Retinal pigment epithelial cell (primary cell): ENCODE measurements at places on chromosomes 2 and 18.

DNA sequence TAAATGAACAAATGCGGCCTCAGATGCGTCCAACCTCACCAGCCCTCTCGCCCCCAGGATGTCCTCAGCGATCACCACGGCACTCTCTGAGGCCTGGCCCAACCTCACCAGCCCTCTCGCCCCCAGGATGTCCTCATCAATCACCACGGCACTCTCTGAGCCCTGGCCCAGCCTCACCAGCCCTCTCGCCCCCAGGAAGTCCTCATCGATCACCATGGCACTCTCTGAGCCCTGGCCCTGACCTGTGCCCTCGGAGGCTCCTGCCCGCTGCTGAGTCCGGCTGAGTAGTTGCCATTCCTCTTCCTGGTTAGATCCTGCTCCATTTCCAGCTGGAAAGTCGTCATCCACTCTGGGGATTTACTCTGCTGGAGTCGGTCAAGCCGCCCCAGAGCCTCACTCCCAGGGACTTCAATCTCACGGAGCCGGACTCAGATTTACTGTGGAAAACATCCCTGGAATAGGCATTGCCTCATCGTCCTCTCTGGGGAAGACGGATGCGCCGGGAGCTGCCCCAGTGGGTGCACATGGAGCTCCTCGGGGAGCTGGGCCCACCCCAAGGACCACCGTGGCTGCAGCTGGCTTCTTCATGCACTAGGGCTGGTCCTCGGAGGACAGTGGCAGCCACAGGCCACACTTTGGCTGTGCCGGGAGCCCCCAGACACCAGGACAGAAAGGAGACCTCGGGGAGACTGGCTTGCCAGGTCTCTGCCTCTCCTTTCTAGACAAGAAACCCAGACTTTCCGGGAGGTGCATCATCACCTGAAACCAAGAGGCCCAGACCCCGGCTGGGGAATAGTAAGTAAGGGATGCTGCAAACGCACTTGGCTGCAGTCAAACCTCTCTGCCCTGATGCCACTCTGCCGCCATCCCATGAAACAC, 230.6 kb downstream of the EIPR1 start:
- DNase-seq: no peak

- DNase-seq: no peak
Measured at GRCh38 chr2:109272461-109272860, 143.5 kb downstream of the SH3RF3 start.

DNA sequence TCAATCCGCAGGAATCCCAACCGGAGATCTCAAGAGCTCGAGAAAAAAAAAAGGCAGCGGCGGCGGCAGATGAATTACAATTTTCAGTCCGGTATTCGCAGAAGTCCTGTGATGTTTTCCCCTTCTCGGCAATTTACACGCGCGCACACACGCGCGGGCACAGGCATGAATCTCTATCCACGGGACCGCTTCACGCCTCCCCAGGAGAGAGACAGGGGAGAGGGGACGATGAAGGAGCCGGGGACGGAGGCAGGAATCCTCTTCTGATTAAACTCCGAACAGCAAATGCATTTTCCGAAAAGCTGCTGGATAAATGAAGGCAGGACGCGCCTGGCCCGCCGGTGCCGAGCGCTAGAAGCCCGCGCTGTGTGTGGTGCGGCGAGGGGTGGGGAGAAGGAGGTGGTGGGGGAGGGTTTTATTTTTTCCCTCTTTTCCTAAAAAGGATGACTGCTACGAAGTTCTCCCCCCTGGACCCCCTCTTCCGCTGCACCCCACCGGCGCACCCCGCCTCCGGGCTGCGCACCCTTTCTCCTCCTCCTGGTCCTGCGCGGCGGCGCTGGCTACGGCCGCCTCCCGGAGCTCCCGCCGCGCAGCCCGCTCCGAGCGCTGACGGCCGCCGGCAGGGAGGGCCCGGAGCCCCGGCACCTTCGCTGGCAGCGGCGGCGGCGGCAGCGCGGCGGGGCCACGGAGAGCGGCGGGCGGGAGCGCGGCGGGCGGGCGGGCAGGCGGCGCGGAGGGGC, at the start of gene BCL2:
Gene BCL2 (minus strand): TSS at position 387 of the 740 bp plus-strand sequence.
- no peak for DNase-seq

DNA sequence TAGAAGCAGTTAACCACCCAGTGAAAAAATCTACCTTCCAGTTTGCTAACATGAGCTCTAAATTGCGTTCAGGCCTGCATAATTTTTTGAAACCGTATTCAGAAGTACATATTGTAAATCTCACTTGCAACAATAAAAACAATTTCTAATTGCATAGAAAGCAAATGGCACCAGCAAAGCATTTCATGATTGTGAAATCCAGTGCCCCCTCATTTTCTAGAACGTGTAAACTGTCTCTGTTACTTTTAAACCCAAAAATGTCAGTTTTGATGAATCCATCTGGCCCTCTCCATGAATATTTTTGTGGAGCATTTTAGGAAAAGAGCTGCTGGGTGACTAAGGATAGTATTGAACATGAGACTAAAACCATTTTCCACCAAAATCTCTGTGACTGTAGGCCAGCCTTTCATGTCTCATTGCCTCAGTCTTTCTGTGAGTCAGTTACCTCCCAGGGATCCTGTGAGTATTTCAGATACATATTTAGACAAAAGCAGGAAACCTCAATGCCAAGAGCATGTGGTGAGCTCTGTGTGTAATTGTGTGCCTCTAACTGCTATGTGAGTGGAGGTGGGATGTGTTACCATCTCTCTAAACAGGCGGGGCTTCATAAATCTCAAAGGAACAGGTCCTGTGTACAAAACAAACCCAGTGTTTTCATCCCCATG, 477.8 kb upstream of the DCC start:
- DNase-seq: no peak

DNA sequence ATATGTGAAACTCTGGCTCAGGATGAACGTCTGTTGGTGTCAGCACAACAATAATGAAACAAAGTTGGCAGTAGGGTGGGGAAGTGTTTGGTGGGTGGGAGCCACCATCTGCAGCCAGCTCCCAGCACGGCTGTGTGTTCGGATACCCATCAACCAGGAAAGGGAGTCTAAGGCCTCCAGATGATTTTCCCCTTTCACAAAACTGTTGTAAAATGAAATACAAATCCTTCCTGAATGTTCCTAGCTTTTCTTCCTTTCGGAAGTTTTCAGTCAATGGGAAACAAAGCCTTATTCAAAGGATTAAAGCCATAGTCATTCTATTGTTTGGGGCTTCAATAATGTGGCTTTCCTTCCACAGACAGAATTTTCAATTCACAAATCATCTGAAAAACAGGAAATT, 14.5 kb upstream of the DARS1 start:
- DNase-seq: no peak
